Stimulated activated CD8-positive, alpha-beta memory T cell treated with anti-CD3 and anti-CD28 coated beads, Interleukin-12 subunit alpha, Interleukin-12 subunit beta, amount 100 ng/mL, for 1 hour (primary cell): ENCODE measurements at places on chromosomes 13 and 19.

DNA sequence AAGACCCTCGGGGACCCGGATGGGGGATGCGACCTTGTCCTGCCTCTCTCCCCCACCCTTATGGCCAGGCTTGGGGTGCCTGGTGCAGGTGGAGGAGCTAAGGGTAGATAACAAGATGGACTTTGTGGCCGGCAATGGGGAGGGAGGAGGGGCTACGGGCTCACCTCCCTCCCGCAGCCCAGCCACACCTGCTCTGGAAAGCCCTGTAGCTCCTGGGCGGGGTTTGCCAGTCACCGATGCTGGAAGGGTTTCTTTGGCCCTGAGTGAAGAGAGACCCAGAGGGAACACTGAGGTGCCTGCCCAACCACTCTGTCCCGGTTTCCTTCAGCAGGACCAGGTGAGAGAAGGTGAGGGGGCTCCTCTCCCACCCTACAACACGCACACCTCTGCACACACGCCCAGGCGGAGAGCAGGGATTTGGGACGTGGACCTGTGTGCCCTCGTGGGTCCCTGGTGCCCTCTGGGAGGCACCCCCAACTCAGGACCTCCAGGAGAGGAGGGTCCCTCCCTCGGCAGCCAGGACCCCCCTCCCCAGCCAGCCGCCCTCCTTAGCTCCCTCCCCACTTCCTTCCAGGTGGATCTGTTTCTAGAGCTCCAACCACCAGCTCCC is at the start of gene FUT2:
FUT2 (plus strand) TSS at position 229 of the 610 bp plus-strand sequence. CDS start 6,986 bp downstream, outside the sequence.
- DNase-seq = no peak

DNA sequence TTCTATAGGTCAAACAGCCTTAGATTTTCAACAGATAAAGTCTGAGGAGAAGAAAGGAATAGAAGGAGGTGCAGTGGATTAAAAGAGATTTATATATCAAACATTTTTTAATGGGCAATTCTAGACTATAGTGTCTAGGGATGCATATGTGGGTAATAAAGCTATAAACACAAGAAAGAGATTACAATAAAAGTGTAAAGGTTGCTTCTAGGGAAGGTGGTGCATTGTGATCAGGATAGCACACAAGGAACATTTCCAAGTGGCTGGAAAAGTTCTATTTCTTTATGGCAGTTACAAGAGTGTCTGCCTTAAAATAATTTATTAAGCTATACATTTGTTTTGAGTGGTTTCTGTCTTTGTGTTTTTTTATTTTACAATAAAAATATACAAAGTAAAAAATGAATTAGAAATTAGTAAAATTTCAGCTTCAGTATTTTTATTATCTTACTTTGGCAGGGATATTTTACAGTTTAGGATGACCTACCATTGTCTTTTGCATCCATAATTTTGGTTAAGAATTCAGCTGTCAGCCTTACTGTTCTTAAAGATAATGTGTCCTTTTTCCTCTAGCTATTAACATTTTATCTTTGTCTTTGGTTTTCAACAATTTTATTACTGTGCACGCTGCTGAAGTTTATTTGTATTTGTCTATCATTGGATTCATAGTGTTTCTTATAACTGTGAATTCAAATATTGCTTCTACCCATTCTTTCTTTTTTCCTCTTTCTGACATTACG is 221.8 kb downstream of the LACC1 start:
- DNase-seq = no peak

GRCh38 chr19:10568826-10569651 is at the start of gene CDKN2D:
Gene CDKN2D (minus strand): TSS chr19:10568979. CDS start chr19:10568653, 326 bp downstream.
- DNase-seq = peak; percentile 99

DNA sequence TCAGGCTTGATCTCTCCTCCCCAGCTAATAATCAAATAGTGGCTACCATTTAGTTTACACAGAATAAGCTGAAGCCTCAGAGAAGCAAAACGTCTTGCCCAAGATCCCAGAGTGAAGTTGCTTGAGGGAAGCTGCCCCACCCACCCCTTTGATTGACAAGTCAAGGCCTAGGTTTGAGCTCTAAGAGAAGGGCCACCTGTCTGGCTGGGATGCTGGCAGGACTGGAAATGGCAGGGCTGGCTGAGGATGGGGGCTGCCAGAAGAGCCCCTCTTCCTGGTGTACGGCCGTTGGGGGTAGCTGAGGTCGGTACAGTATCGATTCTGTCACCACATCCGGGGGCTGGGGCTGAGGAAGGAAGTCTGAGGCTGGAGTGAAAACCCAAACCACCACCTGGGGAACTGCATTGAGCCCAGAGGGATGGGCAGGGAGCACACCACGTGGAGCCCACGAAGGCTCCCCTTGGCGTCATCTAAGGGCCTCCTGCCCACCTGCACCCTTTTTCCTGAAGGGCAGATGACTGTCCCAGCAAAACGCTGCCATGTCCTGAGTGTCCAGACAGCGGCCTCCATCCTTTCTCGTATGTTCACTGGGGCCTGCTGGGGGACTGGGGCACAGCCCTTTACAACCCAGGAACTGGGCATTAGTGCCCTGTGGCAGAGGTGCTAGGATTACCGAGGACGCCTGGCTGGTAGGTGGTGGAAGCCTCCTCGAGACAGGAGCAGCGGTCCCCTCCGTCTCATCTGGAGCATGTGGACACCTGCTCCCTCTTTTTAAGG is 1.4 kb upstream of the PRKD2 start:
- no peak for DNase-seq

DNA sequence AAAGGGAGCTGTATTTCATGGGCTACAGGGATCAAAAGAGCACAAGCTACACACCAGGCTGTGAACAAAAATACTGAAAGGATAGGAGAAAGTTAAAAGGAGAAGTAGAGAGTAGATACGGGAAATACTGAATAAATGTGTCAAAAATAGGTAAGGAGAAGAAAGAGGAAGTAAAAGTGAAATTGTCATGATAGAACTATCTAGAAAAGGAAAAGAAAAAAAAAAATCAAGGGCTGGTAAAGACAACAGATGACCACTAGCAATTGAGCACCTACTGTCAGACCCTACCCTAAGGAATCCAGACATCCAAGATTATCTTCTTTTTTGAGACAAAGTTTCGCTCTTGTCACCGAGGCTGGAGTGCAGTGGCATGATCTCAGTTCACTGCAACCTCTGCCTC is 4.8 kb downstream of the RUBCNL start:
- DNase-seq = no peak

- DNase-seq = no peak
These were observed 394.7 kb upstream of the KLF12 start for GRCh38 chr13:74528734-74529513.

DNA sequence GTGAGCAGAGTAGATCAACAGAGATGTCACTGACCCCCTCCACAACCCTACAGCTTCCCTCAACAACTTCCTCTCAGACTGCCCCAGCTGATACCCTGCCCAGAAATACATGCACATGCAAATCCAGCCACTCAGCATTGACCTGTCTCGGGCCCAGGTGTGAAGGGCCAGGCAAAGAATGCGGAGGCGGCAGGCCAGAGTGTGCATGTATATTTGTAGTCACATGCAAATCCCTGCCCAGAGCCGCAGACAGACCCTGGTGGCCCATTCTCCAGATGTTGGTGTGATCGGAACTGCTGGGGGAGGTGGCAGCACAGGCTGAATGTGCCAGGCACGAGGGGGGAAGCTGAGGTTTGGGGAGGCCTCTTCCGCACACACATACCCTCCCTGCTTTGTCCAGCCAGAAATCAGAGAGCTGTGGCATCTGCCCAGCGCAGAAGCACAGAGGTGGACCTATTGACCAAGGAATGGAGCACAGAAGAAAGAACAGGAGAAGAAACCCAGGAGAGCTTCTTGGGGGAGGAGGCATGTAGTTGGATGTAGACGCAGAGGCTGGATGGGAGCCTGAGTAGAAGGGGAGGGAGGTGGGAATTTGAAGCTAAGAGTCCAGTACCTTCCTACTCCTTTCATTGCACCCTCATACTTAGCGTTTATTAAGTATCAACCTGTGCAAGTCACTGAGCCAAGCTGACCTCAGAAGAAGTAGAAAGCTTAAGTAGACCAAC is 14.4 kb downstream of the MEF2B start:
- DNase-seq = no peak

GRCh38 chr13:39910833-39911232 is 255.4 kb downstream of the COG6 start:
- no peak for DNase-seq

- no peak for DNase-seq
These were observed at the start of gene C5AR1 for GRCh38 chr19:47309608-47310007. Gene C5AR1 (plus strand): TSS chr19:47309861. CDS start chr19:47309896, 35 bp downstream.

- DNase-seq = peak; percentile 14
These were observed 370.7 kb downstream of the COG6 start for GRCh38 chr13:40026174-40026585.

DNA sequence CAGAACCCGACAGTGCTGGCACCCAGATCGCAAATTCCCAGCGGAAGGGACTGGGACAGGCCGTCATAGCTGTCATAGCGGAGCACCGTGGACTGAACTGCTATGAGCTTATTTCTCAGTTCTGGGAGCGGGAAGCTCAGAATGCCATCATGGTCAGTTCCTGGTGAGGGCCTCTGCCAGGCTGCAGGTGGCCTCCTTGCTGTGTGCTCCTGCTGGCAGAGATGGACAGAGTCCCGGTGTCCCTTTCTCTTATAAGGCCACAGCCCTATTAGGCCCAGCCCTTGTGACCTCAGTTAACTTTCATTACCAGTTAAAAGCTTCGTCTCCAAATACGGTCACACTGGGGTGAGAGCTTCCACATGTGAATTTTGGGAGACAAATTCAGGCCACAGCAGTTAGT is 4.6 kb downstream of the ZNF444 start:
- no peak for DNase-seq
